ENCODE measurements at places on chromosomes 1 and 21.

DNA sequence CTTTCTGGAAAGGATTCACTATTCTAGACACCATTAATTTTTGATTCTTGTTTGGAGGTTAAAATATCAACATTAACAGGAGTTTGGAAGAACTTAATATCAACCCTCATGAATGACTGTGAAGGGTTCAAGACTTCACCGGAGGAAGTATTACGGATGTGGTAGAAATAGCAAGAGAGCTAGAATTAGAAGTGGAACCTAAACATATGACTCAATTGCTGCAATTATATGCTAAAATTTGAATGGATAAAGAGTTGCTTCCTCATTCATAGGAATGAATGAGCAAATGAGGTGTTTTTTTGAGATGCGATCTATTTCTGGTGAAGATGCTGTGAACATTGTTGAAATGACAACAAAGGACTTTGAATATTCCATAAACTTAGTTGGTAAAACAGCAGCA is 77.9 kb upstream of the TNFSF4 start:
- no peak for DNase-seq

GRCh38 chr21:31665397-31665796 is 5.9 kb downstream of the SOD1 start:
- DNase-seq, result no peak

- no peak for DNase-seq
These were observed 43.3 kb downstream of the PTPRC start for GRCh38 chr1:198681831-198682759.

DNA sequence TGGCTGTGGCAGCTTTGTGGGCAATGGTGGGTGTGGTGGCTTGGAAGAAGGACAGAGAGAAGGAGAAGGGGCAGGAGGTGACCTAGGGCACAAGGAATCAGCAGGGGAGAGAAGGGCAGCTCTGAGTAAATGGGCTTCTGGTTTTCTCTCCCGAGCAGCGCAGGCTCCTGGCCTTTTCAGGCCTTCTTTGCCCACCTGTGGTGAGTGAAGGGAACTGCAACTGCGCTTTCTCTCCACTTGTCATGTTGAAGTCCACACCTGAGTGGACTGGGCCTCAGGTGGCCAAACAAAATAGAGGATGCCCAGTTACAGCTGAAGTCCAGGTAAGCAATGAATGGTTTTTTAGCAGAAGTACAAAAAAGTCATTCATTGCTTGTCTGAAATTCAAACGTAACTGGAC is 29.4 kb upstream of the KCNA10 start:
- no peak for DNase-seq

- DNase-seq, result no peak
These were observed 116.4 kb downstream of the USH2A start for GRCh38 chr1:216306830-216307229.

- no peak for DNase-seq
These were observed 2.2 kb upstream of the LYPLA2 start for GRCh38 chr1:23788695-23789094.

DNA sequence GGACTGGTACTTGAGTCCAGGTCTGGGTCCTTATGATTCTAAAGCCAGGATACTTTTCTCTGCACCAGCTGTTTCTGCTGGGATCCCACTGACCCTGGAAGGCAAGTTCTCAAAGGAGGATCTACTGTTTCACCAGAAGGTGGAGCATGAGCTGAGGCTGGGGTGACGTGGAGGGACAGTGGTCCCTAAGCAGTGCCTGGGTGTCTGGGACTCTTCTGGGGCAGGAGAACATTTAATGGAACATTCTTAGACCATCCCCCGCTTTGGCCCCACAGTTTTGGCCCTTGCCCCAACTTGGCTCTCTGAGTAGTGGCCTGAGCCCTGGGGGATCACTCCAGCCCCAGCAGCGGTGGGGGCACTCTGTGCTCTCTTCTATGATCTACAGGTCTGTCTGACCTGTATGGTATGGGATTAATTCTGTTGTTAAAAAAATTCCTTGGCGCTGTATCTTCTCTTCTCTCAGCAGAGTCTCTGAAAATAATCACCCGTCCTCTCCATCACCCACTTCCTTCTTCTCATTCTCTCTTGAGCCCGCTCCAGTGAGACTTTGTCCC is 60.3 kb upstream of the CSF3R start:
- DNase-seq, result no peak

DNA sequence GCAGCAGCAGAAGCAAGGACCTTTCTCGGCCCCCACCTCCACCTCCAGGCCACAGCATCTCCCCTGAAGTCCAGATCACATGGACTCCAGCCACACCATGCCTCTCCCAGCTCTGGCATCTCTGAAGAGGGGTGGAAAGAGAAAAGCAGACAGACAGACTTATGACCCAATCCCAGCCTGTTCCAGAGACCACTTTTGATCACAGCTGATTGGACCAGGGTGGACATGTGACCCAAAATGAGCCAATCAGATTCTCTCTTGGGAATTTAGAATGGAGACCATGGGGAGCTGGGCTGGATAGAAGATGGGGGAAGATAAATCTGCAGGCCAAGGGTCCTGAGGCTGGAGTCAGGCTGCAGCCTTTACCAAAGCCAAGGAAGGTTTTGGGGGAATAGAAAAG is 16.4 kb downstream of the HTR1D start:
- DNase-seq, result no peak

DNA sequence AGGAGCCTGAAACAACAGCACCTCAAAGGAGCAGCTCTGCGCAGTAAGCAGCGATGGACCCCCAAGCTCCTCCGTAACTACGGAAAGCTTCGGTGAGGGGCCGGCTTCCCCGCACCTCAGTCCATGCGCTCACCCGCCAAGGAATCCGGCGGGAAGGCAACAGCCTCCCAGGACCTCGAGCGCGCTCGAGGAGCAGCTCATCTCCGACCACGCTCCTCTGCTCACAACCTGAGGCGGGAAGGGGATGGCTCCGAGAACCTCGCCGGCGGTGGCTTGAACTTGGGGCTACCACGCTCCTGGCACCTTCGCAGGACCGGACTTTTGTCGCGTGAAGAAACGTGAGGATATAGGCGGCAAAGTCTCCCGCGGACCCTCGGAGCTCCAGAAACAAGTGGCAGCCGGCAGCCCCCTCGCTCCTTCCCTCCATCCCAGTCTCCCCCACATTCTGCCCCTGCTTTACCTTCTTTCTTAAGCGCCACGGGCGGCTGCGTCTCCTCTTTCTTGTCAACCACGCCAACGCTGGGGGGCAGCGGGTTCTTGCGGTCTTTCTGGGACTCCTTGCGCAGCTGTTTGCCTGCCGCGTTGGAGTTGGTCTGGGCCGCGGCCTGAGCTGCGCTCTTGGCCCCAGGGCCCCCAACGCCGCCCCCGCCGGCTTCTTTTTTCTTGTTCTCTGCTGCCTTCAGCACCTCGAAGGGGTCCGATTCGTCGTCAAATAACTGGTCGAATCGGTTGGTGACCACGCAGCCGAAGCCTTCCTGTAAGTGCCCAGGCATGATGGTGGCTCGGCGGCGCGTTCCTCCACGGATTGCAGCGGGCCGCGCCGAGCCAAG is 459 bp downstream of the SERBP1 start:
- DNase-seq, result peak; percentile 20

DNA sequence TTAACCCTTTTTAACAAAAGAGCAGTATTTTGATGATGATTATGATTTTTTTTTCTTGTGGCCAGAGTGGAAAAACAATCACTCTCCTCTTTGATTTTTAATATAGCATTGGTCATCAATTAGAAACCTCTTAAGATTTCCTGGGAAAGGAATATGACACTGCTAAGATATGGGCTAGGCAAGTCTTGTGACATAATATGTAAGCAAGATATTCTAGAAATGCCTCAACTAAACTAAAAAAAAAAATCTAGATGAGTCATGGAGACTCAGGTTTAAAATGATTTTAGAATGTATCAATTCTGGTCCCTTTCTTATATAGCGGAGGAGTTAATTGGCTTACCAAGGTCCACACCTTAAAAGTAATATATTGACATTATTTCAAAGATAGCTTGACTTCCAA is 60.3 kb upstream of the JUN start:
- no peak for DNase-seq

DNA sequence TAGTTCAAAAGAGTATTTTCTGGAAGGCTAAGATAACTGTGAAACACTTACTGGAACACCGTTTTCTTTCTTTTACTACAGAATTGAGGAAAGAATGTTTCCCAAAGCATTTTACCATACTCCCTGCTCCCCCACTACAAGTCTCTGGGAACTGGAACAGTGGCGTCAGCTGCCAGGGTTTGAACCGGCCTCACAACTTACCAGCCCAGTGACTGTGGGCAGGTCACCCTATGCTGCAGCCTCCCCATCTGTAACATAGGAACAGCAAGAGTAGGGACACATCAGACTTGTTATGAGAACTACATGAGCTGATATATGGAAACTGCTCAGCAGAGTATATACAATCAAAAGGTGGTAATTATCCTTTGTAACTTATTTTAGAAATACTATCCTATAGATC is 91.5 kb downstream of the PTPN14 start:
- DNase-seq, result no peak

DNA sequence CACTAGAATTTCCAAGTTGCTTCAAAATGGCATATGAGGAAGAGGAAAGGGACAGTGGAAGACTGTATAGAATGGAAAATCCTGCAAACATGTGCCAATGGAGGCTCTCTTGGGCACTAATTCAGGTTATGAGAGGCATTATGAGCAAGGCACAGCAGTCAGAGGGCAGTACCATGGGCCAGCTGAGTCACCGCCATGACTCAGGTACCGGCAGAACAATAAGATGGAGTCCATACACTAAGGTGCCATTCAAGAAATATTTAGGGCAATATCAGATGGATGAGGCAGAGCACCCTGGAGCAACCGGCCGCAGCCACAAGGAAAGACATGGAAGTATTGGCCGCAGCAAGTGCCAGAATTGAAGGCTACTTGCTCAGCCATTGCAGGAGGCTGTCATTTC is 25.6 kb upstream of the VAV3 start:
- no peak for DNase-seq

GRCh38 chr21:35257413-35257812 is 208.3 kb upstream of the RUNX1 start:
- no peak for DNase-seq

DNA sequence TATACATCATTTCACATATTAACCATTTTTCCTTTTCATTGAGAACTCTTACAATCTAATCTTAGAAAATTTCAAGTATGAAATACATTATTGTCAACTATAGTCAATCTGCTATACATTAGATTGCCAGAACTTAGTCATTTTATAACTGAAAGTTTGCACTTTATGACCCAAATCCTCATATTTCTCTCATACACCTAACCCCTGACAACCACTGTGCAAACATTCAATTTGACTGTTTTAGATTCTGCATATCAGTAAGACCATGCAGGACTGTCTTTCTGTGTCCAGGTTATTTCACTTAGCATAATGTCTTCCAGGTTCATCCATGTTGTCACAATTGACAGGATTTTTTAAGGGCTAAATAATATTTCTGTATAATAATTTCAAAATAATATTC is 1299.0 kb upstream of the B3GALT2 start:
- DNase-seq, result no peak

- no peak for DNase-seq
These were observed 36.8 kb downstream of the TRIM11 start for GRCh38 chr1:228369608-228370438.

- DNase-seq, result no peak
These were observed 808.7 kb downstream of the NCAM2 start for GRCh38 chr21:21806711-21807597.

GRCh38 chr21:36072453-36073162 is 2.8 kb downstream of the CBR1 start:
- no peak for DNase-seq

DNA sequence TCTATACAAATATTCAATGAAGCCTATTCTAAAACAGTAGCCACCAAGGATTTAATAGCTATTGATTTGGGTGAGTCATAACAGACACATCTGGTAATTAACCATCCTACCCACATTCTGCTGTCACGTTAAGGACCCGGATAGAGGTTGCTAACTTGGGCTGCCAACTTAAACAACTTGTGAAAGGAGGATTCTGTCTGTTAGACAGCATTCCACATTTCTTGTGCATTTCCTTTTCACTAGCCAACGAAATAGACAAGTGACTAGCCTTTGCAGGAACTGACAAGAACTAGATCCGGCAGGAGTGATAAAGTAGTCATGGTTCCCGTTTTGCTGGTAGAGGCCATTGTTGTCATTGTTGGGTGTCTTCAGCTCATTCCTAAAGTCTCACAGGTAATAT is 9.5 kb downstream of the DSCAM start:
- DNase-seq, result no peak

- DNase-seq, result no peak
These were observed 327 bp downstream of the LRRC40 start for GRCh38 chr1:70205071-70205433.

DNA sequence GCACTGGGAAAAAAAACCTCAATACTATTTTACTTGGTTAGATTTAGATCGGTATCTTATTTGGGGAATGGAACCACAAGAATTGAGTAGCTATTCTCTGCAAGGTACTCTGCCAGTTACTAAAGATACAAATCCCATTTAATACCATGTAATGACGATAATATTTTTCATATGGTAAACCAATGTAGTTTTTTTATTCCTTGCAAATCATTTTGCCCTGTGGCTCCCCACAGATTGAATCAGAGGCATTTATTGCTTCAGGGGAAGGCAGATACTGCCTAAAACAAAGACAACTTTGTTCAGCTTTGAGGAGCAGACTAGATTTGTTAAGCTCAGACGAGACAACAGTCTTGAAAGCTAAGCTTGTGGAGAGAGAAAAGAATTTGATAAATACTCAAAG is 226.7 kb upstream of the RUNX1 start:
- DNase-seq, result no peak
